NCI-H1105 (cell line): ENCODE measurements at places on chromosomes 4 and X.

GRCh38 chr4:94278781-94279180 is 63.9 kb downstream of the HPGDS start:
- no peak for DNase-seq

GRCh38 chr4:74044677-74045076 is 6.2 kb upstream of the CXCL3 start:
- no peak for DNase-seq

GRCh38 chr4:43337707-43338106 is 445.2 kb downstream of the GRXCR1 start:
- DNase-seq: no peak

DNA sequence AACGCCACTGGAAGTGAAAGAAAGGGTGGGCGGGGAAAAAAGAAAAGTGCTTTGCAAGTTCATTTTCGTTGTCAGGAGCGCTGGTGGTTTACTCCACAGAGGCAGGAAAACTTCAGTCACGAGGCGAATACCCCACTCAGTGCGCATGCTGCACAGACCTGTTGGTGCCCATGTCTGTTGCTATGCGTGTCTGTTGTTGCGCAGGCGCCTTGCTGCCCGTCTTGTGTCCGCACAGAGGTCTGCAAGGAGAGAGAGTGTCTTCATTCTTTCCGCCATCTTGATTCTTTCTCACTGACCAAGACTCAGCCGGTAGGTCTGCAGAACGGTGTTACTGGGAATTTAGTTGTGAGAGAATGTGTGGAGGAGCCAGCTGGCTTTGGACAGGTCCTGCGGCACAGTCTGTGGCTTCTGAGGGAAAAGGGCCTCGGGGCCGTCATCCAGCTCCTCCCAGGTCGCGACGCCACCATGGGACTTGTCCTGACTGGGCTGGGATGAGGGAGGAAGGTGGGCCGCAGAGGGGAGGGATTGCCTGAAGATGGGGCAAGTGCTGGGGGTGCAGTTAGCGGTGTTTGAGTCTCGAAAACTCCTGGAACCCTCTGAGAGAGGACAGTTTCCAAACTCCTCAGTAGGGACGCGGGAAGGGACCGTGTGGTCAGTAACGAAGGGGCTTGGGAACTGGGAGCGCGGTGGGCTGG is at the start of gene PAGE2:
PAGE2 (plus strand) TSS at position 224 of the 695 bp plus-strand sequence. CDS start 1,003 bp downstream, outside the sequence.
- no peak for DNase-seq

- DNase-seq: peak; percentile 19
Measured at GRCh38 chr4:16225863-16226815, at the start of gene TAPT1. Gene TAPT1 (minus strand): TSS chr4:16226471. CDS start chr4:16226457, 14 bp downstream.

- DNase-seq: no peak
Measured at GRCh38 chrX:9781941-9782340, 4.3 kb upstream of the SHROOM2 start.
